ENCODE measurements at places on chromosomes 2 and 18.

GRCh38 chr2:60230037-60230436 lies 323.4 kb downstream of the BCL11A start:
- no peak for DNase-seq

- no peak for DNase-seq
Measured at GRCh38 chr2:190452433-190452832, 44.3 kb downstream of the MFSD6 start.

DNA sequence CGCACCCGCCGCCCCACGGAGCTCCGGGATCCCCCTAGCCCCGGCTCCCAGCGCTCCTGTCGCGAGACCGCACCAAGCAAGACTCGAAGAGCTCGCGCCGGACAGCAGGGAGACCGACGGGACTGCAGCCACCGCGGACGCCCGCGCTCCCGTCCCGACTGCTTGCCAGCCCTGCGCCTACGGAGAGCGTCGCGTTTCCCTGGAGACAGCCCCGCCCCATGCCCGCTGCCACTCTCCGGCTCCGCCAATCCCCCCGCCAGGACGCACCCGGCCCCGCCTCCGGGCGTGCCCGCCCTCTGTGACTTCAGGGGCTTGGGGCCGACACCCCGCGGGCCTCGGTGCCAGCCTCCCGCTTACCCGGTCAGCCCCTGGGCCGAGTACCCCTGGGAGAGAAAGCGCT lies at the start of gene ANKMY1:
Gene ANKMY1, minus strand, starts transcription at position 181 of the 400 bp plus-strand sequence. CDS start 653 bp downstream, outside the sequence.
- no peak for DNase-seq

GRCh38 chr2:238956676-238957075 lies 108.8 kb downstream of the TWIST2 start:
- no peak for DNase-seq

DNA sequence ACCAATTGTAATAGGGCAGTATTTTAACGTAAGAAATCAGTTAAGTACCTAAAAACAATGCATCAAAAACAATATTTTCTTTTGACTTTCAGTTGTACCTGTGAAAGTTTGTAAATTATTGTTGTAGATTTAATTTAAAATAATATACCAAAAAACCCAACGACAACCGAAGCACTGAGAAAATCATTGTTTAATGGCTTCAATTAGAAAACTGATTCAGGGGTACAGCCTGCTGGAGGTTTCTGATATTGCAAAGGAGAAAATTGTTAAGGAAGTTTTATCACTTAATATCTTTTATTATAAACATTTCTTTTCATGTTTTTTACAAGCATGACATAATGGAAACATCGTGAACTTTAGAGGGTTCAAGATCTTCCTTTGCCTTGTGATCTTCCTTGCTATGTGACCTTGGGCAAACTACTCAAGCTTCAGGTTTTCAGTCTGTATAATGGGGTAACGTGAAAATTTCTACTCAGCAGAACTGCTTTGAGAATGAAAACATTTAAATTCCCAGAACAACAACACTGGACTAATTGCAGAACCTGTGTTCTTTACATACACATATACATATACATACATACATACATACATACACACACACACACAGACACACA lies 76.3 kb upstream of the GLS start:
- DNase-seq = no peak

- DNase-seq = no peak
Measured at GRCh38 chr2:105179469-105180372, 61.8 kb upstream of the GPR45 start.

- DNase-seq = no peak
Measured at GRCh38 chr2:207759890-207760289, 9.8 kb downstream of the FZD5 start.

GRCh38 chr2:6911721-6912120 lies 5.5 kb upstream of the RNF144A start:
- DNase-seq = no peak

GRCh38 chr18:46856973-46857372 lies 60.3 kb downstream of the PIAS2 start:
- no peak for DNase-seq

DNA sequence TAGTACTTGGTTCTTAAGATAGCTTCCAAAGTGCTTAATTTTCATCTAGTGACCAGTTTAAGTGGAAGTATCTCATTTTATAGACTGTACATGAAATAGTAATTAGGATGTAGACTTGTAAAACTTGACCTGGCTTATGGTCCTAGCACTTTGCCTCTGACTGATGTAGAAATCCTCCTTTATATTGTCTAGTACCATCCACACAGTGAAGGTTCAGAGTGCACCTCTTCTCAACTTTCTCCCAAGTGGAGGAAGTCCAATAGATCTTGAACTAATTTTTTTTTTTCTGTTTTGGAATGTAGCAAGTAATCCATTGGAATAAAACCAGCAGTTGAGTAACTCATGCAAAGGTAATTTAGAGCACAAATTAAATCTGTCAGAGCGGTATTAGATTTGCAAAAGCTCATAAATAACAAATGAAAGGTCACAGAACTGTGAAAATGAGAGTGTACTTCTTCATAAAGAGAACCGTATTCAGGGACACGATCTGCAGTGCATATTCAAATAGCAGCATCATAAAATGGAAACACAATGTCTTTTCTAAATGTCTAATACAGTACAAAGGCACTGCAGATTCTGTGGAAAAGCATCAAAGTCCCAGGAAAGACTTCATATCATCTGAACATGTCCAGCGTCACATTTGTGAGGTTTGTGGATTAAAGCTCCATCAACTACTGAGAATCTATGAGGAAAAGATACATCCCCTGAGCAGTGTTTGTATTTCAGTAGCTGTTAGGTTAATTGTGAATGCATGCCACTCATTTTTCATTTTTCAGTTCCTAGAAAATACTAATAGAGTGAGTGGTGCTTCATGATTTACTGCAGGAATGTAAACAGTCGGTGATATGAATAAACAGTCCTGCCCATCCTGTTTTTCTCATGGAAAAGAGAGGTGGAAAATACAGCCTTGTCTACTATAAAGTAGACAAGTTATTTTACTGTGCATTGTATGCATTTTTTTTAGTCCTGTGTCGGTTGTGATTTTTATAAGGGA lies 100.7 kb downstream of the LYPD6 start:
- no peak for DNase-seq

GRCh38 chr2:192579965-192580700 lies 385.4 kb upstream of the TMEFF2 start:
- no peak for DNase-seq

- no peak for DNase-seq
Measured at GRCh38 chr2:177625744-177626650, 233.4 kb downstream of the AGPS start.

GRCh38 chr2:110768591-110768990 lies 36.2 kb downstream of the ACOXL start:
- no peak for DNase-seq

GRCh38 chr2:3116371-3116770 lies 261.2 kb downstream of the EIPR1 start:
- DNase-seq = no peak

DNA sequence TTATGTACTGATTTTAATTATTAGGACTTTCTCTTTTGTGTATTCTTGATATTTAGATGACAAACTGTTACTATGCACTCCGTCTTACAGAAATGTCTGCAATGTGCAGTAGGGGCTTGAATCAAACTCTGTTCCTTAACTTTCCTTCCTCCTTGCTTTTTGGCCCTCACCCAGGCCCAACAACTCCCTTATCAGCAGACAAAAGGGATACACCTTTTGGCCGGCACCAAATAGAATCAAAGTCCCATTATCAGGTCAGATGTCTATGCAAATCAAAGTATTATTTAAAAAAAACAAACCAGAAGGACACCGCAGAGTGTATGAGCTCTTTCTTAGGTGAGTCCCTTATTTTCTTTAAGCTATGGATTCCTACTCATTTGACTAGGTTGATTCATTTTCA lies 116.3 kb upstream of the SERPINE2 start:
- DNase-seq = no peak

- no peak for DNase-seq
Measured at GRCh38 chr2:73176881-73177644, 25.3 kb upstream of the NOTO start.

DNA sequence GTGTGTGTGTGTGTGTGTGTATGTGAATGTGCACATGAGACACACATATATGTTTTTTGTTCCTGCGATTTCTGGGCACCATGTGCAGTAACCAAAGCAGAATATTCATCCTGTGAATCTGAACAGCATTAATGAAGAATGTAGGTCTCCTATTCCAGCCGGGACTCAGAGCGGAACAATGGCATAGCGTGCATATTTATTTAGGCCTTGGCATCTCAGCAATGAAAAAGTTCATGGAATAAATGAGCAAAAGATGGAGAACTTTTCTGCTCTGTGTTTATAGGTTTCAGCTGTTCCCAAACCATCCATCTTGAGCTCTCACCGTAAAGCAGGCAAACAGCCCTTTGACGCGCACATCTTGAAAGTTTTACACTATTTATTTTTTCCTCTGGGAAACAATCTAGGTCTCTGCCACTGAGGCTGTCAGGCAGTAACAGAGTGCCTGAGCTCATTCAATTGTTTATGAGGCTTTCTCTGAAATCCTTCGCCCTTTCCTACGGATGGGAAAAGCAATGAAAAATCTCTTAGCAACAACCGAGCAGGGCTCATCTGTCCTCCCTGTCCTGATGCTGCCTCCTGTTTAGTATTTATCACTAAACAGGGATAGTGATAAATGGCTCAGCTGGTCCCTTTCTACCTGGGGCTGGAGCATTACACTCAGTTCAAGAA lies 146.2 kb upstream of the MSH6 start:
- no peak for DNase-seq

DNA sequence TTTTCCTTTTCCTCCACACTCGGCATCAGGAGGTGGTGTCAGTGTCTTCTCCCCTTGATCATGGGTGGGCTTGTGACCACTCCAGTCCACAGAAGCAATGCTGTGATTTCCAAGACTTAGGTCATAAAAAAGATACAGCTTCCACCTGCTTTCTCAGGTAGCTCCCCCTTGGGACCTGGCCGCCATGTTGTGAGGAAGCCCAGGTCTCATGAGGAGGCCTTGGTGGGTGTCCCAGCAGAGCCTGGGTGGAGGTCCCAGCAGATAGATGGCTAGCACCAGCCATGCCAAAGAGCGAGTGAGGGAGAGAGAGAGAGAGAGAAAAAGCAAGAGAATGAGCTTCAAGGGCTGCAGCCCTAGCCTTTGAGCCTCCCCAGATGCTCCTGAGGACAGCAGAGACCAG lies 16.0 kb downstream of the SLC66A2 start:
- no peak for DNase-seq

DNA sequence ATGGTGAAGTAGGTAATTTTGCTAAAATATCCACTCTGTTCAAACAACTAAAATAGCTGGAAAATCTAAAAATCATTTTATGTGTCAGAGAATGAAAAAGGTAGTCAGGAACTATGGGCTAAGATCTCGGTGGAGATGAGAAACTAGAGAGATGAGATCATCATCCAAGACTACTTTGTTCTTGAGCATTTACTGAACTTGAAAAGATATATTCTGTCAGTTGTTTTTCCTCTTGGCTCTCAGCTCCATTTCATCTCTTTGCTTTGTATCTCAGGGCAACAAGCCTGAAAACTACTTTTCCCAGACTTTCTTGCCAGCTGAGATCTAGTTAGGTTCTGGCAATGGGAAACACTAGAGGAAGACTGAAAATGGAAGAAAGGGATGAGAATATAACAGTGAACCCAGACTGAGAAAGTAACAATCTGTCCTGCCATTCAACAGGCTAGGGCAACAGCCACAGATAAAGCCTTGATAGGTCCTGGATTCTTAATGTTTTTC lies 346.2 kb upstream of the MEX3C start:
- no peak for DNase-seq

- no peak for DNase-seq
Measured at GRCh38 chr18:9215221-9215933, 78.8 kb downstream of the ANKRD12 start.

GRCh38 chr2:133421516-133422324 lies 146.5 kb downstream of the NCKAP5 start:
- DNase-seq = no peak

- no peak for DNase-seq
Measured at GRCh38 chr2:33059471-33060156, 112.9 kb downstream of the LTBP1 start.
